ENCODE measurements at places on chromosomes 1 and 21.

GRCh38 chr1:37631036-37631435 lies 3.7 kb downstream of the RSPO1 start:
- DNase-seq: no peak

- DNase-seq: no peak
Observed at GRCh38 chr1:25653558-25653957, 37.0 kb downstream of the MAN1C1 start.

DNA sequence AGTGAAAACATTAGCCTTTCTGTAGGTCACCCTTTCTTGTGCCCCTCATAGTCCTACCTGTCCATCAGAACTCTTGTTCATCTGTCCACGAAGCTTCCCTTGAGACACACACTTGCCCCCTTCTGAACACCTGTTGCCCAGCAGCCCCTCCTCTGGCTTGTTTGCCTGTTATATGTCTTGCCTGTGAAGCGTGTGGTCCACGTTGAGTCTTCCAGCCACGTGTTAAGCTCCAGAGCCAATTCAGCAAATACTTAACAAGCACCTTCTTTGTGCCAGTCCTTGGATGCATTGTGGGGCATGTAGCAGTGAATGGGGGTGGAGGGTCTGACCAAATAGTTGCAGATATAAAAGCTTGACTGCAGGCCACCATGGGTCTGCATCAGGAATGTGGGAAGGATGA lies 66.6 kb downstream of the MAN1C1 start:
- DNase-seq: no peak

DNA sequence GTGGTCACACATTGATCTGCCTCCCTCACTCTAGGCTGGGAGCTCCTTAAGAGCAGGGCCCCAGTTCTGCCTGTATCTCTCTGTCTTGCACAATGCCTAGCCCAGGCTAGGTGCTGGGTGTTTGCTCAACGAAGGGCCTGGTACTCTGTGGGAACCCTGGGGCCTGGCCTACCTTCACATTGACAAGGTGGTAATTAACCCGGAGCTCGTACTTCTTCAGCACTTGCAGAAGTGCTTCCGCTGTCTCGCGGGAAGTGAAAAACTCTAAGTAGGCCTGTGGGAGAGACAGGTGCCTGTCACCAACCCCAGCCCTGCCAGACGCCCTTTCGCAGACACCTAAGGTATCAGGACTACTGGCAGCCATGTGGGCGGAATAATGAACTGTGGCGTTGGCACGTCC lies 13.7 kb downstream of the MTHFR start:
- DNase-seq: no peak

Data from stimulated activated CD4-positive, alpha-beta T cell treated with anti-CD3 and anti-CD28 coated beads, Interleukin-2, amount 100 ng/mL, for 4 hours (primary cell).